ENCODE measurements at places on chromosomes 3 and 15.

DNA sequence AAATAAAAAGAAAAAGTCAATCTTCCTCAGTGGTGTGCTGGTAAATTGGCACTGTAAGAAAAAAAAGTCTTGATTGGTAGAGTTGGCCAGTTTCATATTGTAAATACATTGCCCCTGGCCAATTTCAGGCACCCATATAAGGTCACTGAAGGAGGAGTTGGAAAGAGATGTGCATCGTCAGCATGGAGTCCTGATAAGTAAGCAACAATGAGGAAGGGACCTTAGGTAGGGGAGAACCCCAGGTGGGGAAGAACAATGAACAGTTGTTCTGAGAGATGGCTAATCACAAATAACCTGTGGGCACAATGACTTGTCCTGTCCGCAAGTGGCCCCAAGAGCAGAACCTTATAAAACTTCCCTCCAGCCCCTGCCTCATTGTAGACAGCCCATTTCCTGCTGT, 8.6 kb upstream of the CYP8B1 start:
- DNase-seq, result no peak

DNA sequence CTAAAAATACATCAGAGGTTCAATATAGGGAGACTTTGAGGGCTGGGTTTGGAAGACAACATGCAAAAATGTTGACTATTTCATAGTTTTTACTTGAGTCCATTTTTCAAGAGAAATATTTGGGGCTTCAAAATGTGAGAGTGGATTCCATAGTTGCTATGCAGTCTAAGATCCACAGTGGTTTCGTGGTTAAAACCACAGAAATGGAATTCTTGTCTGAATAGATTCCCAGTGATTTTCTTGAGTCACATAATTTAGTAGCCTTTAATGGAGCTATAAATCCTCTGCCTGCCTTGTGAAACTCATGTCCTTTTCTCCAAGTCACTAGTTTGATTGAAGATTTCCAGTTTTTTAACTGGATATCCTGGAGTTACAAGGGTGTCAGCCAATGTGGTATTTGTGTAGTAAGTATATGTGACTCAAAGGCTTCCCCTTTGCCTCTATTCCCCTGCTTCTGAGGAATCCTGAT, 94.7 kb upstream of the RBMS3 start:
- peak; percentile 93 for DNase-seq

GRCh38 chr15:49255966-49256759, 86.1 kb downstream of the GALK2 start:
- DNase-seq, result no peak

DNA sequence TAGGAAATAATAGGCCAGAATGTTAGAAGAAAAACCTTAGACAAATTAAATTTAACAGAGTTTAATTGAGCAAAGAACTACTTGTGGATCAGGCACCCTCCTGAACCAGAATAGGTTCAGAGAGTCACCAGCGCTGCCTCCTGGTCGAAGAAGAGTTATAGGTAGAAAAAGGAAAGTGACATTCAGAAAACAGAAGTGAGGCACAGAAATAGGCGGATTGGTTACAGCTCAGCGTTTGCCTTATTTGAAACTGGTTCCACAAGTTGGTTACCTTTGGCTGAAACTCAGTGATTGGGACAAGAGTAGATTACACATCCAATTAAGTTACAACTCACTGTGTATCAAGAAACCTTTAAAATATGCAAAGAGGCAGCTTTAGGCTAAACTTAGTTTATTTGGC, 4.4 kb downstream of the AADAC start:
- DNase-seq, result no peak

DNA sequence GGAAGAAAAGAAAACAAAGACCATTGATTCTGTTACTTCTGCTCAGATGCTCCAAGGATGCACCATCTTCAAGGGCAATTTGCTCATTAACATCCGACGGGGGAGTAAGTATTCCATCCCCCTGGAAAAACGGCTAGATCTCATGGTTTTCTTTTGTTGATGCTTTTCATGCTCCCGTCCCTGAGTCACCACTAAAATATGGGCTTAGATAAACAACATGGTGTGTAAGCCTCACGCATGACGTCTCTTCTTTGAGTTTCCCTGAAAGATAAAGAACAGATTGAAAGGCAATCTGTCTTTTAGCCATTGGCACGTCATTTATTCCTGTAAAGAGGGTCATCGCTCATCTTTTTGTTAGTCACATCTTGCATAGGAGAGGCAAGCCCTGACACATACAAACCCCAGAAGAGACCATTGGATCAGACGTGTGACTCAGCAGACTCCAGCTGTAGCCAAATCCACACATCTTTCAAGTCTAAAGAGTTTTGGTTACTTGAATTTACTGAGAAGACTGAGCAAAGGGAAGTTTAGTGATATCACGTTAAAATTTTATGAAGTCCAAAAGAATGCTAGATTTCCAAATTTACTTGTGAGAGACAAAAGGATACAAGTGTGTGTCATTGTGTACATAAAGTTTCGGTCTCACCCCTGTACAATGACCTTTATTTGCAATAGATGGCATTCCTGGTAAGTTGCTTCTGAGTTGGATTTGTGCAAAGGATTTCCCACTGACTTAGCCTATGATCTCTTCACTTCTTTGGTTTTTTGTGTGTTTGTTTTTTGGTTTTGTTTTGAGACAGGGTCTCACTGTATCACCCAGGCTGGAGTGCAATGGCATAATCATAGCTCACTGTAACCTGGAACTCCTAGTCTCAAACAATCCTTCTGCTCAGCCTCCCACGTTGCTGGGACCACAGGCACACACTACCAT, 110.5 kb downstream of the PGPEP1L start:
- peak; percentile 100 for DNase-seq

DNA sequence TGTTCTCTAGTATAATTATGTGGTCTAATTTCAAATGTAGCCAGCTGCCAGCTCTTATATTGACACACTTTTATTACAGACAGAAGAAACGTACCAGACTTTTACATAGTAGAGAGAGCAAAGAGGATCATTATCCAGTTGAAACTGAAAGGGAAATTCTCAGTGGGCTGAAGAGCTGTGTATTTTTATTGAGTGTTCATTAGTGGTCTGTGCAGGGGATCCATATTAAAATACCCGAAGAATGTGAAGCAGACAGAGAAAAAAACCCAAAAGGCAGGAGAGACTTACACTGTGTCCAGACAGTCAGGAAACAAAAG, 41.3 kb downstream of the MYRIP start:
- no peak for DNase-seq

DNA sequence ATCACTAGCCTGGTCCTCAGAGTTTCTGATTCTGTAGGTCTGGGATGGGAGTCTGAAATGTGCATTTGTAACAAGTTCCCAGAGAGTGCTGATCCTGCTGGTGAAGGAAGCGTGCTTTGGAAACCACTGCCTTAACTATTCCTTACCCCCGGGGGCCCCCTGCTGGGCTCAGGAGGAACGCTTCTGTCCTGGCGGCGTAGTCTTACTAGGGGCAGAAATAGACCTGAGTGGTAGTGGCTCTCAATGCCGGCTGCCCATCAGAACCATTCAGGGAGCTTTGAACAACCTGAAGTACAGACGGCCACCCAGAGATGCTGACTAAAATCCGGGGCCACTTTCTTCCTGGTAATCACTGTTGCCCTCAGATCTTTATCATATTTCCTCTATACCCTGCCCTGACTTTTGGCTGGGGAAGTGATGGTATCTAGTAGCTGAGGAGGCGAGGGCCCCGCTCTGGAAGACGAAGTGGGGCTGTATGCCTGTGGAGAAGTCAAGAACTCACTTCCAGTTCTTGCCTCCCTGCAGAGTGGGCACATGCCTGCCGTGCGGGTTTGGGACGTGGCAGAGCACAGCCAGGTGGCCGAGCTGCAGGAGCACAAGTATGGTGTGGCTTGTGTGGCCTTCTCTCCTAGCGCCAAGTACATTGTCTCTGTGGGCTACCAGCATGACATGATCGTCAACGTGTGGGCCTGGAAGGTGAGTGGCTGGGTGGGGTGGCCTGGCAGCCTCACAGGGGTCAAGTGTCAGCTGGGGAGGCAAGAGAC, 16.3 kb upstream of the JMJD7 start:
- peak; percentile 66 for DNase-seq

DNA sequence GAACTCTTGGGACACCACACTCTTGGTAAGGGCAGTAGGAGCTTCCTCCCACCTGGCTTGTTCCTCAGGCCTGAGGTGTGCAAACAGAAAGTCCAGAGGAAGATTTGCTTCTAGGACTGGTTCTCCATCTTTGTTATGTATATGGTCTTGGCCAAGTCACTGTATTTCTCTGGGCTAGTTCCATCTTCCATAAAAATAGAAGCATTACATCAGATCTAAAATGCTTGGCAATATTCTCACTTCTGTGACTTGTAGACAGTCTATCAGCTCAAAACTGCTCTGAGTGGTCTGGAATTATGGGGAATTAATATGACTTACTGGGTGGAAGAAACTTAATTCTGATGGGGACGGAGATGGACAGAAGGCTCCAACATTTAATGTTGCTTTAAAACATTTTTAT, 55.2 kb downstream of the TMEM108 start:
- DNase-seq, result no peak

DNA sequence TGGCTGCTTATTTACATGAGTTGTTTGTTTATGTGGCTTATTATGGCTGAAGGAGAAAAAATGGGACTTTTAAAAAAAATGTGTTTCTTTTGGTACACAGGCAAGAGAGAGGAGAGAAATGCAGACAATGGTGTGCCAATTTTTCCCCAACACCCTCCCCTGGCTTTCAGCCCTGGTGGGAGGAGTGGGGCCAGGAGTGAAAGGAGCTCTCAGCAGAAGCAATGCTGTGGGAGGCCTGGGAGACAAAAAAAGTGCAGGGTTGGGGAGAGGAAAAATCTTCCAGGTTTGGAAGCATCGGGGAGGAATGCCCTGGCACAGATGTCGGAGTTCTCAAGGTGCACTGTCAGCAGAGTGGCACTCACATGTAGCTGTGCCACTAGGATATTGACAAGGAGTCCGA, 117.7 kb upstream of the FOXB1 start:
- DNase-seq, result no peak

- no peak for DNase-seq
These were observed 3.2 kb downstream of the CD276 start for GRCh38 chr15:73687351-73687750.

DNA sequence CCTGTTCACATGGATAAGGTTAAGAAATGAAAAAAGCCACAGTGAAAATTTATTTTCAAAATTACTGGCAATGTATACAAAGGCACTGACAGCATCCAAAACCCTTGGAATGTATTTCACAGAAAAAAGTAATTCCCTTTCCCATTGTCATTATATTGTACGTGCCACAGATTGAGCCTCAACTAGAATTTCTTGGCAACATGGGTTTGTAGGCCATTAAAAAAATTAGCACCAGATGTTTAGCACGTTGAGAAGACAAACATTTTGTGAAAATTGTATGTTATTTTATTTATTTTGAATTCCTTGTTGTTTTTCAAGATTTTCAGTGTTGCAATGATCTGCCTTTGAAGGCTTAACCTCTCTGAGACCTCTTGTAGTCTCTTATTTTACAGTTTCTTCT, 76.3 kb upstream of the EPHB3 start:
- no peak for DNase-seq

GRCh38 chr15:29936353-29937049, 114.2 kb upstream of the TJP1 start:
- DNase-seq, result no peak

- no peak for DNase-seq
These were observed 643 bp downstream of the CDAN1 start for GRCh38 chr15:42736178-42736792.

GRCh38 chr3:161890147-161890625, 393.6 kb downstream of the OTOL1 start:
- peak; percentile 93 for DNase-seq

- no peak for DNase-seq
These were observed 22.2 kb downstream of the IQSEC1 start for GRCh38 chr3:13051066-13051465.

DNA sequence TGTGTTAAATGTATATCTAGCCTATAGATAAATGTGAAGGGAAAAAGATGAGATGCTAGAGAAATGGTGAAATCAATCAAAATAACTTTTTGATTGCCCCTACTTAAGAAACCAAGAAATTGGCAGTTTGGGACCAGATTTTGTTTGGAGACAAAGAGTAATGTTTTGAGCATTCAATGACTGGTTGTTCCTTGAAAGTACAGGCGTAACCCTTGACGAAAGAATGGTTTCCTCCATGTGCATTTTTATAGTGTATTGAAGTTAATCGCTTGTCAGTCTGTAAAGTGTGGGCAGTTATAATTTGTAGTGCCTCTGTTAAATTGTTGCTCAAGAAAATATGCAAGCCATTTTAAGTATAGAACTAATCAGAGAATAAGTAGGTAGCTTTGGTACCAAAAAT, 1.2 kb downstream of the KIF23 start:
- no peak for DNase-seq

GRCh38 chr3:89876116-89876515, 768.7 kb downstream of the EPHA3 start:
- no peak for DNase-seq

DNA sequence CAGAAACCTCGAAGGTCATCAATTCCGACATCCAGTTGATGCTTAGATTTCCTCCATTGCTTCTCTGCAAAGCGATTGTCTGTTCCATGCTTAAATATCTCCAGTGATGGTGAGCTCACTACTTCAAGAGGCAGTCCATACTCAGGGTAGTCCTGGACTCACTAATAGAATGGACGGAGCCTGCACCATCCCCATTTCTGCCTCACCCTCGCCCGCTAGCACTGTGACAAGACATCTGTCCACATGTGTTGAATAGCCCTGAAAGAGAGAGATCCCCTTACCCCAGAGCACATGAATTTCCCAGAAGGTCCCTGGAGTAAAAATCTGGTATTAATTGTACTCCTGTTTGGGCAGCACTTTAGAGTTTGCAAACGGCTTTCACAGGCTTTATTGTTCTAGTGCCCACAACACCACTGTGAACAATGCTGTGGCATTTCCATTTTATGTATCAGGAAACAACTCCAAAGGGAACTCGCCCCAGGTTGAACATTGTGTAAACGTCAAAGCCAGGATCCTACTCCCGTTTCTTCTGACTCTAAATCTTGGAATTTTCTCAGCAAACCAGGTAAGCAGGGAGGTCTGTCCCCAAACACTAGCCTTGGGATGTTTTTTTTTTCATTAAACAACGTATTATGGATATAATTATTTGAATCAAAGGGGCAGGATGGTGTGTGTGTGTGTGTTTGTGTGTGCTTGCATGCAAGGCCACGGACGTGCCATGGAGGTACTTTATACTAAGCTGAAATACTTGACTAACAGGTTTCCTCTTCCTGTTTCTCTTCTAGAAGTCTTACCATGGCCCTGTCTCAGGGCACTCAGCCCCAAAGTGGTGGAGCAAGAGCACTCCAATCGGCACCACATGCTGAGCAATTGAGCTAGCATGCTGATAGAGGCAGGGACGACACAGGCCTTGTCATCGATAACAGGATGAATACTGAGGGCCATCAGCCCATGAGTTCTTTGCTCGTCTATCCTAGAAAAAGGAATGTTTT, 198.3 kb downstream of the OPA1 start:
- DNase-seq, result no peak

GRCh38 chr15:62785881-62786828, 256.4 kb upstream of the TPM1 start:
- no peak for DNase-seq

GRCh38 chr3:46065750-46066256, 38.5 kb upstream of the XCR1 start:
- no peak for DNase-seq

- DNase-seq, result no peak
These were observed 79.4 kb upstream of the CADPS start for GRCh38 chr3:62954580-62954979.

- no peak for DNase-seq
These were observed 128.6 kb downstream of the MYLK start for GRCh38 chr3:123755501-123755900.

Measured in Caki2 (cell line).